Kidney (tissue), 22 donors: ENCODE measurements at places on chromosomes 3 and 15.

GRCh38 chr3:42742688-42743087 is 30.4 kb downstream of the CCDC13 start:
- no peak for DNase-seq

- no peak for DNase-seq
Observed at GRCh38 chr3:55519019-55519418, 31.9 kb upstream of the WNT5A start.

GRCh38 chr3:5090197-5090596 is 31.9 kb upstream of the ARL8B start:
- no peak for DNase-seq

DNA sequence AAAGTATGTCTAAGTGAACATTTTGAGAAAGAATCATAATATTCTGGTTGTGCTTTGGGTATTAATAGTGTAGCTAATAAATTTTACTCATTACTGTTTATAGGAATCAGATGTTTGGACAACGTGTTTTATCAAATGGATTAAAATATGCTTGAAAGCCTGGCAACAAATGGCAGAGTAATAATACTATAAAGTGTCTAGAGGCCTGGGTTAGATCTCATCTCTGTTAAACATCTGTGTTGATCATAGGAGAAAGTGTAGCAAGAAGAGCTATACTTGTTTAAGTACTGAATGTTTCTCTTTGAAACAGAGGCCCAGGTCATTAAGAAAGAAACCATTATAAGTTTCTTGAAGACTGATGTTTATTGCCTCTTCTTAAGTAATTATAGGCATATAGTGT is 30.5 kb downstream of the VPS8 start:
- no peak for DNase-seq

DNA sequence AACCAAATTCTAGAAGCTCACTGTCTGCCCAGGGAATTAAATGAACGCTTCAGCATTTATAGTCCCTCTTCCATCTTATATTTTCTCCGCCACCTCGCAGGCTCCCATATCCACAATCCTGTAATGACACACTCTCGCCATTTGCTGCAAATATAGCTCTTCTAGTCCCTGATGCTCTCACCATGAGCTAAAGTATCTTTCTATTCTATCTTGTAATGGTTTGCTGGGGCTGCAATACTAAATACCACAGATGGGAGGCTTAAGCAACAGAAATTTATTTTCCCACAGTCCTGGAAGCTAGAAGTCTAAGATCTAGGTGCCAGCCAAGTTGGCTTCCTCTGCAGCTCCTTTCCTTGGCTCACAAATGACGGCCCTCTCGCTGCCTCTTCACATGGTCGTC is 106.9 kb upstream of the NPHP3 start:
- DNase-seq = no peak

GRCh38 chr3:73418681-73419080 is 206.1 kb downstream of the PDZRN3 start:
- peak; percentile 63 for DNase-seq

GRCh38 chr15:76327191-76328105 is 9.1 kb upstream of the ISL2 start:
- no peak for DNase-seq

DNA sequence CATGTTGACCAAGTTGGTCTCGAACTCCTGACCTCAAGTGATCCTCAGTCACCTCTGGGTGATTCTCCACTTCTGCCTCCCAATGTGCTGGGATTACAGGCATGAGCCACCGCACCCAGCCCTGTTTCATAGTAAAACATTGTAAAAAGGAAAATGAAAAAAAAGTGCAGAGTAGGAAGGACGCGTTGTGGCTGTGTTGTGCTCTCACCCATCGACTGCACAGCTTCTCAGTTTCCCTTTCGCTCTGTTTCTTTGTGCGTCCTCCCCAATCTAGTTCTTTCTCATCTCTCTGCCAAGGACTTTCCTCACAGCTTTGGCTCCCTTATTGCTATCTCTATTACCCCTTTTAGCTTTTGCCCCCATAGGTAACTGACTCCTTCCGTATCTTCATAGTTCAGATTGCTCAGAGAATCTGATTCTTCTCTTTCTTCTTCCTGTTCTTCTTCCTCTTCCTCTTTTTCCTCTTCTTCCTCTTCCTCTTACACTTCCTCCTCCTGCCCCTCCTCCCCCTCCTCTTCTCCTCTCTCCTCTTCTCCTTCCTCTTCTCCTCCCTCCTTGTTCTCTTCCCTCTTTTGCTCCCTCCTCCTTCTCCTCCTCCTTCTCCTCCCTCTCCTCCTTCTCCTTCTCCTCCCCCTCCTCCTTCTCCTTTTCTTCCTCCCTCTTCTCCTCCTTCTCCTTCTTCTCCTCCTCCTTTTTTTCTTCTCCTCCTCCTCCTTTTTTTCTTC is 81.1 kb upstream of the VGLL4 start:
- DNase-seq = no peak

DNA sequence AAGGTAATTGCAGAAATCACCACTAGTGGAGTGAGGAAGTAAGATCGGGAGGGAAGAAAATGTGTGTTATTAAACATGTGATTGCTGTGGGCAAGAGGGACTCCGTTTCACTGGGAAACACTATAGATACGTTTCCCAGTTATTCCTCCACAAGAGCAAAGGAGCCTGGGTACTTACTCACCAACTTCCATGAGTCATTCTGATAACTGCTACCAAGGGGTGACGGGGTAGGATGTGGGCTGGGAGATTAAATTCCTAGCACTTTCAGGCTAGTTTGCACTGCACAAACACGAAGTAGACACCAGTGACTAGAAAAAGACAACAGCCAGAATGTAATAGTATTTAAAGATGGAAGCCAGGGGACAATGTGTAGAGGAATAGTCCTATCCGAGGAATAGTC is 812.9 kb upstream of the CFAP20DC start:
- no peak for DNase-seq

DNA sequence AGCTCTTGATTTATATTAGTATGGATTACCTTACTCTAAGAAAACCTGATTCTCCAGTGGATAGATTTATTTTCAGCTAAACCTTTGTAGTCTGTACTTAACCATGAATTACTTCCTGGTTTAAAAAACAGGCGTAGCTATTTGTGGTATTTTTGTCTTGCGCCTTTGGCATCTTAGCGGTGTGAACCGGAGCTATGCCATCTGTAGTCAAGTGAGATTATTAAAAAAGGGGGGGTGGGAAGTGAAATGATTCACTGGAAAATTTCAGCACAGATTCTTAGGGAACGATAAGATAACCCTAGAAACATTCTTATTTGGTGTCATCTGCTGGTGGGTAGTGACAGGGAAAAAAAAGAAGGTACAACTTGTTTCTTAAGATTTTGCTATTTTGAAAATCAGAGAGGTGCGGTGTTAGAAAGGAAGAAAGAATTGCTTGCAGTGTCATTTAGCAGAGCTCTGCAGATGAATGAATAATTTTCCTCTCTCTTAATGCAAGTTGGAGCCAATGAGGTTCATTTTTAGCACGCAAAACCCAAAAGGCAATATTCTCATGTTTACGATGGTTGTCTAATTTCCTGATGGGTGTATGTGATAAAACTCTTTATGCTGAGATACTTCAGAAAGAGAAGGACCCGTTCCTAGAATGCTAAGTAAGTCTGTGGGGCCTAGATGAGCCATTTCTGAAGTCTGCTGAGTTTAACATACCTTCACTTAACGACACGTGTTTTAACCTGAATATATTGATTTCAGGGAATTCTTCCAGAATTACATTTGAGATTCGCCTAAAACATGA is 44.0 kb downstream of the PSMD6 start:
- DNase-seq = no peak

- no peak for DNase-seq
Observed at GRCh38 chr15:29059871-29060640, 174.3 kb downstream of the APBA2 start.

DNA sequence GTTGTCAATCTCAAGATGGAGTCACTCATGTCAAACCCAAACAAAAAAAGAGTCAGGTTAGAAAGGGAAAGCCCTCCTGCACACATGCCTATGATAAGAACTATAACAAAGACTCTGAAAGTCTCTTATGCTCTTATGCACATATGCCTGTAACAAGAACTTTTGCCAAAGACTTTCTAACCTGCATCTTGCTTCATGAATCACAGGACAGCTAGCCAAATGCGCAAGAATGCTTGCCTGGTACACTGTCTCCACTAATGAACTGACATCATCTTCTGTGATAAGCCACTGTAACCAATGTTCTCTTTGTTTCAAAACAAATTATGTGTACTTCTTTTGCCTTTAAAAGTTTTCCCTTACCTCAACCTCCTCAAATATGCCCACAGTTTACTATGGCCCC is 18.2 kb upstream of the EHHADH start:
- no peak for DNase-seq

GRCh38 chr3:111936191-111936841 is 42.5 kb upstream of the ABHD10 start:
- DNase-seq = no peak

DNA sequence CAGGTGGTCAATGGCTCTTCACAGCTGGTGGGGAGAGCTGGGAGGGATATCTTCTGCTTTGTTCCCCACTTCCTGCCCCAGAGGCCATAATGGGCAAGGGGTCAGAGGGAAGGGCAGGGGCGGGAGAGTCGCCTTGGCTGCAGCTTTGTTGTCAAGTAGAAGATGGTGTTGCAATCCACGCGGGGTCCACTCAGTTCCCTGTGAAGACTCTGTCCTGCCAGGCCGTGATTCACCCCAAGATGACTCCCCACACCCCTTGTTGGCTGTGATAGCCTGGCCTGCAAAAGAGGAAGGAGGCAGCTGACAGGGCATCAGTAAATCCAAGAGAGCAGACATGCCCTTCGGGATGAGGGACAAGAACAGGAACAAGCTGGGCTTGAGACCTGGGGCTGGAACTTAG is 6.9 kb downstream of the GALNT15 start:
- DNase-seq = no peak

DNA sequence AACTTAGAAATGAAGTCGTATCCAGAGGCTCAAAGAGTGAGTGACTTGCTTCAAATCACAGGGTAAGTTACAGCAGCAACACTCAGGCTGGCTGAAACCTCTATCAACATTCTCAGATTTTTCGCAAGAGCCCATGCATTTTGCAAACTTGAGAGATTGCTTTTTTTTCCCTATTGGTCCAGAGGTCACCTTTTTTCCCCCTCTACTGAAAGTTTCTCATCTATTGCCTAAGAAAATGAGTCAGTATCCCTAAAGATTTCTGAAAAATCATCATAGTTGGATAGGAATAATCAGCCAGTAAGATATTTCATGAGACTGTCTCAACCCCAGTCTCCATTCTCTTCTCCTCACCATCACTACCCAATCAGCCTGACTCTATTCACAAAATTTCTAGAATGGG is 410.6 kb downstream of the FOXP1 start:
- no peak for DNase-seq

GRCh38 chr3:86794361-86795065 is 196.4 kb downstream of the VGLL3 start:
- no peak for DNase-seq

GRCh38 chr3:64319391-64319790 is 94.1 kb upstream of the PRICKLE2 start:
- DNase-seq = no peak

GRCh38 chr15:70197945-70198361 is 100.2 kb upstream of the TLE3 start:
- DNase-seq = no peak

GRCh38 chr3:42964266-42964665 is 14.8 kb upstream of the GASK1A start:
- no peak for DNase-seq

DNA sequence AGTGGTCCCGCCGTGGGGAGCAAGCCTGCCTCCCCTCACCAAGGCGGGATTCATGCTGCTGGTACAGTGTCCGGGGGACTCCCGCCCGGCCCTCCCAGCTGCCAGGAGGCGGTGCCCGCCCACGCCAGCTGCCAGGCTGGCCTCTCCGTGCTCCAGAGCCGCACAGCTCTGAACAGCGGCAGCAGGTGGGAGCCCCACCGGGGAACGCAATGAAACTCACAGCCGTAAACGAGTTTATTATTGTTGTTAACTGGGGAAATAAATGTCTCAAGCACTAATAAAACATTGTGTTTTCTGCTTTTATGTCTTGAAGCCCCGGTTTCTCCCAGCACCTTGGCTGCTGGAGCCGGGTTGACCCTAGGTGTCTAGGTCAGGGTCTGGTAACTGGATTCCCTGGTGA is 317.7 kb upstream of the TLE3 start:
- peak; percentile 78 for DNase-seq

GRCh38 chr3:27730774-27731659 is 8.9 kb upstream of the EOMES start:
- no peak for DNase-seq

- DNase-seq = no peak
Observed at GRCh38 chr15:57296473-57297162, 79.7 kb upstream of the CGNL1 start.

GRCh38 chr3:32045091-32045915 is 61.1 kb upstream of the GPD1L start:
- no peak for DNase-seq

DNA sequence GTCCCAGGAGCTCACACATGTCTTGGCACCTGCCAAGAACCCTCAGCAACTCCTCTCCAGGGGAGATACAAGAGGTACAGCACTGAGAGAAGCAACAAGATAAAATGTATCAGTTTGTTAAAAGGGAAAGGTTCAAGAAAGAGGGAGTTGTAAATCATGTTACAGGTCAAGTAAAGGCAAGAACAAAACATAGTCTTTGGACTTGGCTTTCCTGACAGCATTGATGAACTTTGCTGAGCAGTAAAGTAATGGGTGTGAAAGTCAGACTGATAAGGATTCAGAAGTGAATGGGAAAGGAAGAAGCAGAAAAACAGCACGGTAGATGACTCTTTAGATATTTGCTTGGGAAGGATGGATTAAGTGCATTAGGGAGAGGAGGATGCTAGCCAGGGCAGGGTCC is 27.1 kb downstream of the MBNL1 start:
- DNase-seq = no peak

- DNase-seq = no peak
Observed at GRCh38 chr15:37223089-37223488, 122.7 kb upstream of the MEIS2 start.

DNA sequence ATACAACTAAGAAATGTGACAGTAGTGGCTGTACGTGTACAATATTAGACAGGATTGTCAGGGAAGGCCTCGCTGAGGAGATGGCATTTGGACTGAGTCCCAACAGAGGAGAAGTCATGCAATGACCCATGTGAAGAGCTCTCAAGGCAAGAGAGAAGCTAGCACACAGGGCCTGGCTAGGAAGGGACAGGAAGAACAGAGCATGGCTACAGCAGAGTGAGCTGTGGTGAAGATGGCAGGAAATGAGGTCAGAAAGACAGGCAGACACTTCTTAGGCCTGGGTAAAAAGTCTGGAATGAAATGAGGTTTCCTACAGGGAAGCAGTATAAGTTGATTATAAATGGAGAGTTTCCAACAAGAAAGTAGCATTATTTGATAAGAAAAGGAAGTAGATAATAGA is 33.2 kb upstream of the LEKR1 start:
- no peak for DNase-seq

- DNase-seq = peak; percentile 82
Observed at GRCh38 chr3:186825294-186825821, 17.2 kb upstream of the ADIPOQ start.

DNA sequence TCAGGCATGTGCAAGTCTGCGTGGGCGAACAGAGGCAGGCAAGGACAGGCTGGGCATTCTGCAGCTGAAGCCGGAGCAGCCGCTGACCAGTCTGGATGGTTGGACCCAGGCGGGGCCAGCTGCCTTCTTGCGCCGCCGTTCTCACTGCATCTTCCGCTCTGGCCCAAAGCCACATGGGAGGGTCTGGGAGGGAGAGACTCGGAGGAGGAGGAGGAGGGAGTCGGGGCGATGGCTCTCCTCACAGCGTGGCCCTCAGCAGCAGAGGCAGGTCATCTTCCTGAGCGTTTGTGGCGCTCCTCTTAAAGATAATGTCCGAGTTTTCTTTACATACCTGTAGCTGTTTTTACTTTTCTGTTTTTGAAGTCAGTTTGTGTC is 5.9 kb downstream of the CLK3 start:
- peak; percentile 65 for DNase-seq
